ENCODE measurements at places on chromosomes 2 and 18.
A peak's percentile ranks its signal among the peaks of the same experiment; 100 is the strongest.

DNA sequence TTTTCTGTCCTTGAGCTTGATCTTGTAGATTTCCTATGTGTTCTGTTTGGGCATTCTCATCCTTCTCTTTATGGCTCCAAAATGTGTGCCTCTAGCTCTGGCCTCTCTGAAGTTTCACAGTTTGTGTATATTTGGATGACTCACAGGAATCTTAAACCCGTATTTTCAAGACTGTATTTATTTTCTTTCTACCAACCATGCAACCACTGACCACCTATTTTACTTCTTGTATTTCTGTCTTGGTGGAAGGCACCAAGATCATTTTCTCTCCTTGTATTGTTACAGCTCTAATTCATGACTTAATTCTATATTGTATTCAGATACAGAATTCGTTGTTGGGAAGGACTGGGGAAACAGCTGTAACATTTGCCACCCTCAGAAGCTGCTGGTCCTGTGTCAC, 39.5 kb downstream of the ACSL3 start:
- DNase-seq: no peak

- DNase-seq: no peak
Observed at GRCh38 chr2:230954746-230955145, 29.7 kb upstream of the GPR55 start.

DNA sequence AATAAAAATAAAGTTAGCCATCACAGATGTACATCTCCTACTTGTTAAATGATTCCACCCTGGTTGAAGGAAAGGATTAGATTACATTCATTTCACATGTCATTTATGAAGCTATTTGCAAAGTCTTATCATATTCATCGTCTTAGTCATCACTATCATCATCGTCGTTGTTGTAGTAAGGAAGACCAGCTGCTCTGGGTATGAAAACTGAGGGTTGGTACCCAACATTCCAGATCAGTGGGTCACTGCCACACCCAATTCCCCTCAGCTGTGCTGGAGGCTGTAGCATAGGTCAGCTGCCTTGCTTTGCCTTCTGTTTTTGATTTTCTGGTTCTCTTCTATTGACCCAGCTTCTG, 20.9 kb upstream of the CCBE1 start:
- no peak for DNase-seq

DNA sequence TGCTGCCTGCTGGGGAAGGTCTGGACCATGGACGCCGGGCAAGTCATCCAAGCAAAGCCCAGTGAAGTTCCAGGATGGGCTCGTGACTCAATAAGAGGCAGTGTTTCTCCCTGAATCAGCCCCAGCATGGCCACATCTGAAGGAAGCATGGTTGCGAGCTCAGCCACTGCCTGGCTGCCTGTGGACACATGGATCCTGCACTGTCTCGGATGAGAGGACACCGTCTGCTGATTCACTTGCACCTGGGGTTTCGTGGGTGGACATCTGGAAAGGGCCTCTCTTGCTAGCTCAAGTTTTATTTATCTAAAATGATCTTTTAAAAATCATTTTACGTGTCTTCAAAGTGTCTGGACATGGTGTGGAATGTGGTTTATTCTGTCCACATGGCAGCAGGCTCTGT, 224.8 kb upstream of the FN1 start:
- no peak for DNase-seq

DNA sequence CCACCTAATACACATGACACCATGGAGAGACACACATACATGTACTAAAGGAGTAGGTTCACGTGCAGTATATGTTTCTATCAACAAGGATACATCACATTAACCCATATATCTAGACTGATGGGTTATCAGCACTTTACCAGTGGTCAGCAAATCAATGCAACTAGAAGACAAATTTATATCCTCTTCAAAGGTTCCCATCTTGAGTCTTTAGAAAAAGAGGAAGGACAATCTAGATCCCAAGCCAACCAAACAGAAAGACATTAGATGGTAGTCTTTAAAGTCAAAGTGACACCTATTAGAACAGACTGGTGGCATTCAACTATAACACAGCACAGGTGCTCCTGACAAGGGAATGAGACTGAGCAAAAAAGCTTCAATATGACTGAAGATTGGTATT, 13.8 kb upstream of the SERTAD2 start:
- no peak for DNase-seq

DNA sequence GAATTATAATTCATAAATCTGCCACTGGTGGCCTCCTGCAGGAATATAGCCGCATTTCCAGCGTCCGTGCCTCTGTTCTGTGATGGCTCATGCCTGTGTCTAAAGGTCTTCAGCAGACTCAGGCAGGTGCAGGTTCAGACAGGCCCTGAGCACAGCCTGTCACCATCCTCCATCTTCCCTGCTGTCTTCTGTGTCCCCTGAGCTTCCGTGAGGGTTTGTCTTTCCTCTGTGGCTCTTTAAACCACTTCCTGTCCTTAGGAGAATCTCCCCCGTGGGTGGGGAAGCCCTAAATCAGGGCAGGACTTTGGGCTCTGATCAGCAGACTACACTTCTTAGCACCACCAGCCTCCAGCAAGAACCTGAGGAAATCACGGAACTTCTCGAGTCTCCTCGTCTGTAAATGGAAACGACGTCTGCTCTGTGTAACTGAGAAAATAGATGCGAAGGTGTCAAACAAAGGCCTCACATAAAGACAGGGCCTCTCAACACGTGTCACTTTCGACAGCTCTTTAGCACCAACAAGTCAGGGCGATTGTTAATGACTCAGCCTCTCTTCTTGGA, 24.1 kb upstream of the NFATC1 start:
- no peak for DNase-seq

- no peak for DNase-seq
Observed at GRCh38 chr2:105407946-105408743, 9.3 kb upstream of the FHL2 start.

DNA sequence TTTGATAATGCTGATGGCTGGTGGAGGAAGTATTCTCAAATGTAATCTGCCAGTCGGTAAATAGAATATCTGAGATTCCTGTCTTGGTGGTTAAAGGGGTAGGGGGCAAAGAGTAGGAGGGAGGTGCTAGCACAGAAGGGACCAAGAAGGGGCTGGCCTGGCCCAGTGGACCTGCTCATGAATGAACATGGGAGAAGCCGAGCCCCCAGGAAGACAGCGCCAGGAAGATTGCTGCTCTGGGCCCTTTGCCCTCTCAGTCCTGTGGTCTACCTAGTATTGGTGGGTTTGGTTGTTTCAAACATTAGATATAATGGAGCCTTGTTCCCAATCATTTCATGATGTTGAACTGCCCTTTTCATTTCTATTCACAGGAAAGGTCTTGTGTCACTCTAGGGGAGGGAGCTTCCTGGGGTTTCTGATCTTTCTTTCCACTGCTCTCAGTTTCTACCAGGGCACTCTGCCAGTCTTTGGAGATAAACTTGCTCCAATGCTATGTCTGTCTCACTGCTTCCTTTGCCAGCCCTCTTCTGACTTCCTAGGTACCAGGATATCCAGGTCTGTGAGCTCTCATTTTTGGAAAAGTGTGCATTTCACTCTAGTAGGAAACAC, 5.3 kb upstream of the MOCOS start:
- DNase-seq: no peak

- DNase-seq: peak; percentile 71
Observed at GRCh38 chr2:118202707-118203303, 114.5 kb downstream of the INSIG2 start.

GRCh38 chr2:2570871-2571270, 239.8 kb upstream of the MYT1L start:
- no peak for DNase-seq

DNA sequence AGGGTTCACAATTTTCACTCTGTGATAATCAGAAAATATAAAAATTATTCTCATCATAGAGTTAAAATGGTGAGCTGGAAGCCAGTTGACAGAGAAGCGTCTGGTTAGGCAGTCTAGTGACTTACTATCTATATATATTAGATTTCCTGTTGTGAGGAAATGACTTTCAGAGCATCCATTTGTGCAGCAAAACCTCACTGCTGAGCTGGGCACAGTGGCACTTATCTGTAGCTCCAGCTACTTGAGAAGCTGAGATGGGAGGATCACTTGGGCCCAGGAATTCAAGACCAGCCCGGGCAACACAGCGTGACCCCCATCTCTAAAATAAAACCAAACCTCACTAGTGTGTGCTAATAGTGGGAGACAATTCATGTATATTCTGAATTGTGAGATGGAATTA, 7.2 kb upstream of the KIAA2012 start:
- no peak for DNase-seq

DNA sequence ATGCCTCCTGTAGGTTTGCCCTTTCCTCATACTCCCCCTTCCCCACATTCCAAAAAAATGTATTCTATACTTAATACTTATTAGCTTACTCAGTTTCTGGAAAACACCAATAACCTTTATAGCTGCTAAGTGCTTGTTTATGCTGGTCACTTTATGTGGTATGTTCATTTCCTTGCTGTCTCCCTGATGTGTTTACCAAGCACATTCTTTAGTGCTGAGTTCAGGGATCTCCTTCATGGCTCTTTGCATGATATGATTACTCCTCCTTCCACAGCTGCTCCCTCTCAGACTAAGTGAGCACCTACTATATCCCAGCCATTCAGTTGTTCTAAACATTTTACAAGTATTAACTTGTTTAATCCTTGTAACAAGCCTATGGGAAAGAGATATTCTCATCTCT, 698.3 kb upstream of the FANCL start:
- DNase-seq: no peak

DNA sequence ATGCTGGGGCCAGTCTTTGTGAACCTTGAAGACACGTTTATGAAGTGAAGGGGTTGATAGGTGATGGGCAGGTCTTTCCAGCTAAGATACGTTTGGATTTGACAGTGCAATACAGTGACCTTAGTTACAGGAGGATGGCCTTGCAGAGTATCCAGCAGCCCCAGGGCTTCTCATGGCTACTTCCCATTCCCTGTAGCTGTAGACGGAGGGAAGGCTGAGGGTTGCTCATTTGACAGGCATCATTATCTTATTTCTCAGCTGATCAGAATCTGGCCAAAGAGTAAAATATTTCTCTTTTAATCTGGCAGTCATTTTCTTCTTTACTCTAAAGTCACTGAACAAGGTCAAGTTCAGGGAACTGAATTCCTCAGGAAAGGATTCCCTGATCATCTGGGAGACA, 85.1 kb upstream of the RMDN2 start:
- no peak for DNase-seq

DNA sequence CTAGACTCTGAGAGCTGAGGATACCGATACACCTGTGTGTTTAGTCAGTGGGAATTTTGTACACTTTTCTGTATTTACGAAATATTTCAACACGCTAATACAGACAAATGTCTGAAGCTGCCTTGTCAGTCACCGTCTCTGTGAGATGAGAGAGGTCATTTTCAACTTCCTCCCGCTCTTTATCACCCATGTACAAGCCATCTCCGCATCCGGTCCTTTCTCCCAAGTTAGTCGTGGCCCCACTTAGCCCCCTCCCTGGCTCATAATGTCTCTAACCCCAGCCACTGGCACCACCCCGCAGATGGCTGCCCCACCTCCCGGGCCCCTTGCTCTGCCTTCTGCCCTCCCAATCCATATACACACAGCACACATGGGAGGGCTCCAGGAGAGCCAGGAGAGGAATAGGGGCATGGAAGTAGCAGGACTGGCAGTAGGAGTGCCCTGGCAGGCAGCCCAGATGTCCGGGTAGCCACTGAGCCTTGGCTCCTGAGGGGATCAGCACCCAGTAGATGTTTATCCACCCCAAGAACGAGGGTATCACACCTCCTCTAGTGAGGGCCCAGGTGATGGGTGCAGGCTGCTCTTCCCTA, 2.0 kb upstream of the RUFY4 start:
- DNase-seq: no peak

GRCh38 chr2:101193033-101193626, 41.9 kb upstream of the TBC1D8 start:
- no peak for DNase-seq

Measured in naive thymus-derived CD8-positive, alpha-beta T cell (primary cell).